ENCODE measurements at places on chromosomes 2 and 18.

- DNase-seq = no peak
Measured at GRCh38 chr2:101734505-101735165, 37.1 kb downstream of the MAP4K4 start.

DNA sequence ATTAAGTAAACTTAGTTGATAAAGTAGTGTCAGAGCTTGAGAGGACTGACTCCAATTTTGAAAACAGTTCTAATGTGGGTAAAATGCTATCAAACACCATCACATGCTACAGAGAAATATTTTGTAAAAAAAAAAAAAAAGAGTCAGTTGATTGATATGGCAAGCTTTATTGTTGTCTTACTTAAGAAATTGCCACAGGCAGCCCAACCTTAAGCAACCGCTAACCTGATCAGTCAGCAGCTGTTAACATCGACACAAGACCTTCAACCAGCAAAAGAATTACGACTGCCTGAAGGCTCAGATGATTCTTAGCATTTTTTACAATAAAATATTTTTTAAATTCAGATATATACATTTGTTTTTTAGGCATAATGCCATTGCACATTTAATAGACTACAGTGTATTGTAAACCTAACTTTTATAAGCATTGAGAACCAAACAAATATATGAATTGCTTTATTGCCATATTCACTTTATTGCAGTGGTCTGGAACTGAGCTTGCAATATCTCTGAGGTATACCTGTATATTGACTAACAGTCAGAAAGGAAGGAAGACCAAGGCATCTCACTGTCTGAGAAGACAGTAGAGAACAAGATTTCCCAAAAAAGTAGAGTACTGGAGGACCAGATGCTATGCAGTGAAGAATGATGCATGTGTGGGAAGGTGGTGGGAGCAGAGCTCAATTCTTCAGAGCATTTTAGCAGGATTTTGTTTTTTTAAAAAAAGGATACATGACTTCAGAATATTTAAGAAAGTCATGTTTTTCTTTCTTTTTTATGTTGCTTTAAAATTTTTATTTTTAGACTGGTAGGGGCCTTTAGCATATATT, 973.8 kb upstream of the GYPC start:
- DNase-seq = no peak

- DNase-seq = no peak
Measured at GRCh38 chr2:239750045-239750835, 274.9 kb downstream of the NDUFA10 start.

- DNase-seq = no peak
Measured at GRCh38 chr2:17084877-17085276, 419.2 kb upstream of the CYRIA start.

DNA sequence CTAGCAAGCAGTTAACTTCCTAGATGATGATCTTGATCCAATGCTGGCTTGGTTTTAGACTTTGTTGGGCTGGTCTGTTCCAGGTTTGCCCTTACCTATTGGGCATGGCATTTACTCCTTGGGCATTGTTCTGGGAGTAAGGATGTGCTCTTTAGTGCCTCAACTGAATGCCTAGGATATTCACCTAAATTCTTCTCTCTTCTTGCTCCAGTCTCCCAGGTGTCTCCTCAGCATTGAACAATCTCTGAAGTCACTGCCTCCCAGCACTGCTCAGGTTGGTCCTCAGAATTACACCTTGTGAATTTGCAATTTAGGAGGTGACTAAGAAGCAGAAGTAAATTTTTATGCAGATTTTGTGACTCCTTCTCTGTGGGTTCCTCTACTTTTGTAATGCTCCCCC, 307.7 kb upstream of the COL3A1 start:
- DNase-seq = no peak

GRCh38 chr2:173752152-173752551, 213.0 kb downstream of the SP3 start:
- no peak for DNase-seq

DNA sequence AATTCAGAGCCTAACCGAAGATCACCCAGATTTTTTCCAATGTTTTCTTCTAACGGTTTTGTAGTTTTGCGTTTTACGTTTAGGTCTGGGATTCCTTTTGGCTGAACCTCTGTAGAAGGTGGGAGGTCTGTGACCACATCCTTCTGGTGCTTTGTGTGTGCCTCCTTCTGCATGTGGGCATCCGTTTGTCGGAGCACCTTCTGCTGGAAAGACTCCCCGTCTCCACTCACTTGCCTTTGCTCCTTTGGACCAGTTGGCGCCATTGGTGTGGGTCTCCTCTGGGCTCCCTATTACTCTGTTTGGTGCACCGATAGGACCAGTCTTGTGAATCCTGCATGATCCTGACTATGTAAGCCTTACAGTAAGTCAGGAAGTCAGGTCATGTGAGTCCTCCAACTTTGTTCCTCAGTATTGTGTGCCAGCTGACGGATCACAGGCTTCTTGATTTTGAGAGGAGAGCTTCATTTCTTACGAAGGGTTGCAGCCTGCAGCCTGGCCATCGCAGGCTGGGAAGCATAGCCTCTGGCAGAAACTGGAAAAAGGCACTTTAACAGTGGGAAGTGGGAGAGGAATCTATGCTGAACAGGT, 13.6 kb downstream of the AQP12A start:
- no peak for DNase-seq

DNA sequence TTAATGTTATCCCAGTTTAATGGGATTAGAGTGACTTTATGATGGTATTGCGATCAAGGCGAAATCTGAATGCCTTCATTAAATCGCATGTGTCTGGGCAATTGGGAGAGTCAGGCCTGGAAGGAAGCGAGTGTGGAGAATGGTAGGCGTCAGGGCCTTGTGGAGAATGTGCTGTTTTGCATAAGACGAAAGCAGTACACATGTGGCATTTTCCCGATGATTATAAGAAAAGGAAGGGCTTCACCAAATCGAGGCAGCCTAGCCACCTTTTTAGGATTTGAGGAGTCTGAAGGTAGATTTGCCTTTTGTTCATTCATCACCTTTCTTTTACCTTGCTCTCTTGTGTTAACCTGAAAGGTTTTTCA, 1.0 kb downstream of the ZNF532 start:
- DNase-seq = no peak

GRCh38 chr18:53665701-53666100, 558.8 kb downstream of the MBD2 start:
- no peak for DNase-seq

DNA sequence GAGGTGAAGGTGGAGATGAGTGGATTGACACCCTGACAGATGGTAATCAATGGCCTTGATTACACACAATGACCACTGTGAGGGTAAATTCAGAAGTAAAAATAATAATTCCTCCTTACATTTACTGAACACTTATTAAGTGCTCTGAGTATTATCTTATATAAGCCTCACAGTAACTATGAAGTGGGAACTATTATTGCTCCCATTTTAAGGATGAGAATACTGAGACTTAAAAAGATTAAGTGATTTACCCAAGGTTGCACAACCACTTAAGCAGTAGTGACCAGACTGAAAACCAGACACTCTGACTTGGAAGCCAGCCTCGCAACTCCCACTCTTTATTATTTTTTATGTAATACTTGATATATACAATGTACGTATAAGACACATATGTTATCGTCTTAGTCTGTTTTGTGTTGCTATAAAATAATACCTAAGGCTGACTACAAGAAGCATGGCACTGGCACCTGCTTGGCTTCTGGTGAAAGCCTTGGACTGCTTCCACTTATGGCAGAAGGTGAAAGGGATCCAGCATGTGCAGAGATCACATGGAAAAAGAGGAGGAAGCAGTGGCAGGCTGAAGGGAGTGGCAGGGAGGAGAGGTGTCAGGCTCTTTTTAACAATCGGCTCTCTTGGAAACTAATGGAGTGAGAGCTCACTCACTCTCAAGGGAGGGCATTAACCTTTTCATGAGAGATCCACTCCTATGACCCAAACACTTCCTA, 41.5 kb upstream of the C1D start:
- no peak for DNase-seq

GRCh38 chr18:58229162-58229561, 185.1 kb downstream of the NEDD4L start:
- no peak for DNase-seq

GRCh38 chr2:13135856-13136255, 419.1 kb downstream of the TRIB2 start:
- no peak for DNase-seq

DNA sequence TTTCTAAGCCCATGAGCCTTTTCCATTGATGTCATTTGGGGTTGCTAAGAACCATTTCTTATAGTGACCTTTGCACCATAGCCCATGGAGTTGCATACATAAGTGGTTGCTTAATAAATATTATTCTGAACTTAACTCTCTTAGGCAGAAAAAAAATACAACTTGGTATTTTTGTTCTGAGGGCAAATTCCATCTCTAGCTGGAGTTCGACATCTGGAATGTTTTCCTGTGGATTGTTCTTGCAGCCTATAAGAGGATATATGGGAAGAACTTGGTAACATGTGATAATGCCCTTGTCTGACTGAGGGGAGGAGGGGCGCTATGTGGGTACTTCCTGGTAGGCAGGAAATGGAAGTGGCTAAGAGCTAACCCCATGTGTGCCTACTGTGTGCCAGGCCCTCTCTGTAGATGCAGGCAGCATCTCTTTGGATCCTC, 20.7 kb downstream of the IGFBP2 start:
- no peak for DNase-seq

DNA sequence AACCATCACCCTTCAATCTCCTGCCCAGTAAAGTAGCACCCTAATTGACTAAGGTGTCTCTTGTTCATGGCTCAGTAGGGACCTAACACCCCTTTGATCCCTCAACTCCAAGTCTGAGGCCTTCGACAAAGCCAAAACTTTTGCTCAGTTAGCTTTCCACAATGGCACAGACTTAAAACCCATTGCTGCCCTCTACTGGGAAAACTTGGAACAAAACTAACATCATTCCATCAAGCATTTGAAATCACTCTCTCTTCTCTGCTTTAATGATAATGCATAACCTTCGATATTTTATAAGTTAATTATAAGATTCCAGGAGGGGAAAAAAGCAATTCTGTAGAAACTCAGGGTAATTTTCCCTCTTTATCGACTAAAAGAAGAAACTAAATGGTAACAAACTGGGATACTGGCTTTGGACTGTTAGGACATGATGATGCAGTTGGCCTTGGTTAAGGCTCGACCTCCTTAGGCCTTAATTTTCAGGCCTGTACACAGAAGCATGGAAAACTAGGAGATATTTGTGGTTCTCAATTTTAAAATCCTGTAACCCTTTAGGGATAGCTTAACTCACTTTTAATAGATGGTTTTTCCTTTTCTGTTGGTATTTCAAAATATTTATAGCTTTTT, 127.8 kb downstream of the STK39 start:
- no peak for DNase-seq

- DNase-seq = no peak
Measured at GRCh38 chr2:112465382-112465781, 16.6 kb upstream of the TTL start.

DNA sequence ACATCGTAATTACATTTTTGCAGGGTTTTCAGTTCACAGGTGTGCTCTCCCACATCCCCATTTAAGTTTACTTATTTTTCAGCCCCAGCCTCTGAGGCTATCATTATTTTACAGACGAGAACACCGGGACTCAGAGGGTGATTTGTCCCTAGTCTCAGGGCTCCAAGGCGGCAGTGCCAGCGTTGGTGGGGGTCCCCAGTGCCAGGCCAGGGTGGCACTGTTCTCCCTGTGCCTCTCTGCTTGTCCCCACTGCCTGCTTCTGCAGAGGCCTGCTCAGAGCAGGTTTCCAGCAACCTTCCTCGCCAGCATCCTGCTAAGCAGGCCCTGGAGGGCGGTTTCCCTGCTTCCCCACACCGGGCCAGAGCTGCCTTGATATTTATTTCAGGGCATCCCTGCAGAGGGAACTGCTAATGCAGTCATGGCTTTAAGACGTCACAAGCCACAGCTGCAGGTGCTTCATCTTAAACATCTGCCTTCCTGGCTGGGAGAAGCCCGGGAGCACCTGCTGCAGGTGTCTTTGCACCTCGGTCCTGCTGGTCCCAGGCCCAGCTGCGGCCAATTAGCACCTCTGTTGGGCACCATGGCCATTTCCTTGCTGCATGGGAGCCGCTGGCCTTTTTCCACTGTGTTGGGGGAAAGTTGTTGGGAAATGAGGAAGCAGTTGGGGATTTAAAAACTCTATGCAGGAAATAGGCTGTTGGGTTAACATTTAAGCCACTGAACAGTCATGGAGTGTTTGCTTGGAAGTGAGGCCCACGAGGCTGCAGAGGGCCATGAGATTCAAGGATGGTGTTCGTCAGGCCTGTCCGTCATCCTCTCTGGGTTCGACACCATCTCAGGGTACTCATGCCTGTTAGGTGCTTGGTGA, 22.8 kb downstream of the HPCAL1 start:
- DNase-seq = no peak

DNA sequence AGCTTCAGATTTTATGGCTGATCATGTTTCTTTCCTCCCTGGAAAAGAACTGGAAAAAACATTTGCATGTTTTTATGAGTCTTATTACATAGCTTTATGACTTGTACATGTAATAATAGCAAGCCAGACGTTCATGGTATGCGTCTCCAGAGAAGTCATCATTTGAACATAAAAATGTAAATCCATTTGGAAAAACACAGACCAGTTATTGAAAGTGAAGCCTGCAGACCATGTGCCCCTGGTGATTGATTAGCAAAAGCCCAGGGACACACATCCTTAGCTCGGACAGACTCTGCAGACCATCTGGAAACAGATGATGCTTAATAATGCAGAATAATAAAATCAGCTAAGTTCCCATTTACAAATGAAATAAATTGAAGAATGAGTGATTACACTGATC, 283.1 kb downstream of the TDRD15 start:
- no peak for DNase-seq

GRCh38 chr2:37688771-37689468, 17.5 kb upstream of the CDC42EP3 start:
- DNase-seq = no peak

- DNase-seq = peak; percentile 1
Measured at GRCh38 chr2:240424341-240425235, 10.9 kb upstream of the GPC1 start.

GRCh38 chr2:173991856-173992588, 26.8 kb upstream of the SP3 start:
- DNase-seq = no peak

- no peak for DNase-seq
Measured at GRCh38 chr2:200861617-200862155, 2.8 kb downstream of the CLK1 start.

- no peak for DNase-seq
Measured at GRCh38 chr2:187528042-187528441, 26.2 kb downstream of the TFPI start.

- DNase-seq = no peak
Measured at GRCh38 chr18:62744076-62744968, 29.0 kb downstream of the PHLPP1 start.

- DNase-seq = no peak
Measured at GRCh38 chr18:2840521-2840920, 6.3 kb upstream of the EMILIN2 start.

GRCh38 chr2:32363597-32363996, 6.8 kb downstream of the BIRC6 start:
- DNase-seq = no peak
